Fibroblast of skin of left quadriceps (primary cell): ENCODE measurements at places on chromosomes 16 and 17.

DNA sequence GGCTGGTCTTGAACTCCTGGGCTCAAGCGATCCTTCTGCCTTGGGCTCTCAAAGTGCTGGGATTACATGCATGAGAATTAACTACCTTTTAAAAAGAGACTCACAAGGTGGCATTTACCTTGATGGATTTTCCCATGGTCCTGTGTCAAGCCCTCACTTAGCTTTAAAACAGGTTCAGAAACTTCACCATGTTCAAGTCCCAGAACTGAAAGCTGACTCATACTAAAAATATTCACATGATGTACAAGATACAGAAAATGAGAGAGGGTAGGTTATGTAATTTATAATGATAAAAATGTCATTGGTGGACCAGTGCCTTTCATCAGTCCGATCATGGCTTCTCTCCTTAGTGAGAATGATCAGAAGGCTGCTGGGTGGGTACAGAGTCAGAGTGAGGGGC lies 4.3 kb upstream of the AKAP1 start:
- DNase-seq: no peak

DNA sequence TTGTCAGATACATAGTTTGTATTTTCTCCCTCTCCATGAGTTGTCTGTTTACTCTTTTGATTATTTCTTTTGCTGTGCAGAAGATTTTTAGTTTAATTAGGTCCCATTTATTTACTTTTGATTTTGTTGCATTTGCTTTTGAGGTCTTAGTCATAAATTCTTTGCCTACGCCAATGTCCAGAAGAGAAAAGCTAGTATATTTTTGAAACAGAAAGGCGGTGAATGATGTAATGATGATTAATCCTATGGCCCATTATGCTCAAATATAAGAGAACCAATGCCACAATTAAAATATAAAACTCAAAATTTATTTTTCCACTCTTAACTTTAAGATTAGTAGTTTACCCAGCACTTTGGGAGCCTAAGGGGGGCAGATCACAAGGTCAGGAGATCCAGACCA lies 59.8 kb upstream of the SMIM36 start:
- no peak for DNase-seq

DNA sequence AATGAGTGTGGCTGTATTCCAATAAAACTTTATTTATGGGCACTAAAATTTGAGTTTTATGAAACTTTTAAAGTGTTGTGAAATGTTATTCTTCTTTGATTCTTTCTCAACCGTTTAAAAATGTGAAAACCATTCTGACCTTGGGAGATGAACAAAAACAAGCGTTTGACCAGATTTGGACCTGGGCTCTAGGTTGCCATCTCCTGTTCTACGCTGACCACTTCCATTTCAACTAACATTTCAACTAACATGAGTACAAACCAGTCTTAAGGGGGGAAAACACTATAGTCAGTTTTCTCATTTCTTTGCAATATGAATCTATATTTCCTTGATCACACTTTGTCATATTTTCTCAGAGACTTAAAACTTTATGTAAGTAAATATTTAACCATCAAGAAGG lies 118.4 kb upstream of the IRX5 start:
- DNase-seq: no peak

- no peak for DNase-seq
Measured at GRCh38 chr17:50608700-50609379, 25.8 kb upstream of the ABCC3 start.

DNA sequence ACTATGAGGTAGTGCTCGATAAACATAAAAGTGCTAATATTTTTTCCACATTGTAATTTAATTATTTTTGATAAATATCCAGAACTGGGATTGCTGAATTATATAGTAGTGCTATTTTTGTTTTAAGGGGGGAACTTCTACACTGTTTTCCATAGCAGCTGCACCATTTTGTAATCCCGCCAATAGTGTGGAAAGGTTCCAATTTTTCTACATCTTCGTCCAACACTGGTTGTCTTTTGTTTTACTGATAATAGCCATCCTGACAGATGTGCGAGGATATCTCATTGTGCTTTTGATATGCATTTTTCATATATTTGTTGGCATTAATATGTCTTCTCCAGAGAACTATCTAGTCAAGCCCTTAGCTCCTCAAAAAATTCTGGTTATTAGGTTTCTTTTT lies 259.6 kb upstream of the KCNJ16 start:
- no peak for DNase-seq

DNA sequence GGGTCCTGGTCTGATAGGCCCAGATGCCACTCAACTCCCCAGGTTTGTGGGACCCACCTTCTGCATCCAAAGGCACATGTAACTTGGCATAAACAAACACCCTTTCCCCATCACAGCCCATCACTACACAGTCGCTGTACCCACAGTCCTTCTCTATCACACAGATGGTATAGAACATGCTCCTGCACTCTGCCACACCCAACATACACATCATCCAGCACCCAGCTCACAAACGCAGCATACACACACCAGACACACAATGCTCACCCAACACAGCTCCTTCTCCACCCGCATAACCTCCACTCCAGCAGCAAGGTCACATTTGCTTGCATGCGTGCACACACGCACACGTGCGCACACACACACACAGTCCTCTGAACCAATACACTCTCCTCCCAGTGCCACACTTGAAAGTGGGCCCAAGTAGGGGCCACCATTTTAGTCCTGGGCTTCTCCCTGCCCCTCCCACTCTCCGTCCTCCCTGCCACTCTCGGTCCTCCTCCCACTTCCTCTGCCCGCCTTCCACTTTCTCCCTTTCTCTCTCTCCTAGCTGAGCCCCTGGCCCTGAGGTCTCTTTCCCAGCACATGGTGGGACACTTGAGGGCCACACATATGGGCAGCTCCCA lies 8.5 kb upstream of the TMEM92 start:
- no peak for DNase-seq

- DNase-seq: no peak
Measured at GRCh38 chr17:32943206-32943605, 15.3 kb downstream of the TMEM98 start.

GRCh38 chr16:29991571-29991904 lies 3.9 kb downstream of the HIRIP3 start:
- no peak for DNase-seq

DNA sequence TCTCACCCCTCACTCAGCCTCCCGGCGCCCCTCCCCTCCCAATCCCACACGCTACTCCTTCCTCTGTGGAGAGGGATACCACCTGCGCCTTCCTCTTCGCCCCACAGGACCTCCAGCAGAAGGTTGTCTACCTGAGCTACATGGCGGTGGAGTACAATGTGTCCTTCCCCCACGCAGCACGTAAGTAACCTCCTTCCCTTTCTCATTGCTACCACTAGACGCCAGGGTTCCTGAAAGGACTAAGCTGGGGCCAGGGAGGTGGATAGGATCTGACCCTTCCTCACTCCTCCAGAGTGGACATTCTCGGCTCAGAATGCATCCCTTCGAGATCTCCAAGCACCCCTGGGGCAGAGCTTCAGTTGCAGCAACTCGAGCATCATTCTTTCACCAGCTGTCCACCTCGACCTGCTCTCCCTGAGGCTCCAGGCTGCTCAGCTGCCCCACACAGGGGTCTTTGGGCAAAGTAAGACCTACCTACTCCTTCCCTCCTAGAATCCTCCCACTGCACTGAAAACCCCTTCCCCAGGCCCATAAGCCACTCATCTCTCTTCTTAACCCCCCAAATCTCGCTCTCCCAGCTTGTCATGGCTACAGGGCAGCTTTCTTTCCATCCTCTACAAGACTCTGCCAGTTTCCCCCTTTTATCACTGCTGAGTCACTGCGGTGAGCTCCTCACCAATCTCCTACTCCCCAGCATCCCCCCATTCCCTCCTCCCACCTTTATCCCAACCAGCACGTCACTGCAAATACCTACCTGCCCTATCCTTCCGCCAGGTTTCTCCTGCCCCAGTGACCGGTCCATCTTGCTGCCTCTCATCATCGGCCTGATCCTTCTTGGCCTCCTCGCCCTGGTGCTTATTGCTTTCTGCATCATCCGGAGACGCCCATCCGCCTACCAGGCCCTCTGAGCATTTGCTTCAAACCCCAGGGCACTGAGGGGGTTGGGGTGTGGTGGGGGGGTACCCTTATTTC lies 1.5 kb downstream of the CD68 start:
- DNase-seq: no peak

DNA sequence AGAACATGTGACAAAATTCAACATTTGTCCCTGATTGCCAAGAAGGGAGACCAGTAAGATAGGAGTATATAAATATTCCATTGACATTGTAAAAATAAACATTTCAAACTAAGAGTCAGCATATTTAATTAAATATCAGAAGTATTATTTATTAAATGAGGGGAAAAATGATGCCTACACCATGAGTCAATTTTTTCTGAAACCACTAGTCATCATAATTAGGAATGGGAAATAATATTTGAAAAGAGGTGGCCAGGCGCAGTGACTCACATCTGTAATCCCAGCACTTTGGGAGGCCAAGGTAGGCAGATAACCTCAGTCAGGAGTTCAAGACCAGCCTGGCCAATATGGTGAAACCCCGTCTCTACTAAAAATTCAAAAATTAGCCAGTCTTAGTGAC lies 2.1 kb downstream of the CMTM1 start:
- DNase-seq: no peak

DNA sequence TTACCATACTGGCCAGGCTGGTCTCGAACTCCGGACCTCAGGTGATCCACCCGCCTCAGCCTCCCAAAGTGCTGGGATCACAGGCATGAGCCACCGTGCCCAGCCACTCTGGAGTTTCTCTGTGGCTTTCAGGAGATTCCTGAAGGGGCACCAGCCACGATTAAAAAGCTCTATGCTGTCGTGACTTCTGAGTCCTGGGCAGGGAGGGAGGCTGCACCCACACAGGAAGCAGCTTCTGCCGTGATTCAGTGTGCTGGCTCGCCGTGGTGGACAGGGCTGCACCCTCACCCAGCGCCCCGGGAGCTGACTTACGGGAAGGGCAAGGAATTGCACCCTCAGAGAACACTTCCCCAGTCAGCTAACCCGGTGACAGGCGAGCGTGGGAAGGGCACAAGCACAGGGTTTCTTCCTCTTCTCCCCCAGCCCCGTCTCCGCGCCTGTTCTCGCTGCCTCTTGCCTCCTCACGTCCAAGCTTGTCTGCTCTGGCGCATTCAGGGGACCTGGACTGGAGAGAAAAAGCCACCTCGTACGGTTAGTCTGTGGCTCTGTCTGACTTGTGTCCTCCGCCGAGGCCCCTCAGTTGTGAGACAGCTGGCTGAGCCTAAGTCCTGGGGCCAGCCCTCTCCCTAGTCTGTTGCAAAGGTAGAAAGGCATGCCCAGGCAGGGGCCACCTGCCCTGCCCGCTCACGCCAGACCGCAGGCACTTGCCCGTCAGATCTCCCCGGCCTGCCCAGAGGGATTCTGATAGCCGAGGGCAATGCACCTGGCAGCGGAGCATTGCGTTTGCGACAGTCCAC lies 145.0 kb downstream of the SEC14L1 start:
- DNase-seq: peak; percentile 30

DNA sequence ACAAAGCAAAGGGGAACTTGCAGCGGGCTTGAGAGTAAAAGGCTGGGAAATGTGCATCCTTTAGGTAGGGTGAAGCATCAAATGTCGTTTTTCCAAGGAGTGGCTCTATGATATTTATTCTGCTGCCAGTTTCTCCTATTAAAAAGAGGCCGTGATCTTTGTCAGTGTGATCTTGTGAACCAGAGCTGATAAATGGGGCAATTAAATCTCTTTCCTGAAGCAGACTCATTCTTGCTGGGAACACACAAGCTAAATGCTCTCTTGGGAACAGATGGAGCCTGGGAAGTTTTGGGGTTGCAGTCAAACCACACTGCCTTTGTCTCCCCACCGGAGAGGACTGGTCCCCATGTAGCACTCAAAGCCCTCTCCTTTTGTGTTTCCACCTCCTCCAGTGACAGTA lies 408.9 kb downstream of the GRIN2A start:
- no peak for DNase-seq

GRCh38 chr17:62897706-62898105 lies 68.3 kb upstream of the TANC2 start:
- no peak for DNase-seq

GRCh38 chr16:83859265-83859664 lies 39.6 kb upstream of the MLYCD start:
- no peak for DNase-seq
